AG09319 (cell line): ENCODE measurements at places on chromosomes 5 and 9.

GRCh38 chr5:144549580-144549979 lies 378.9 kb downstream of the KCTD16 start:
- DNase-seq = peak; percentile 57

- no peak for DNase-seq
These were observed 387.4 kb downstream of the ACTL7B start for GRCh38 chr9:108468364-108468763.

- no peak for DNase-seq
These were observed 5.8 kb downstream of the TMEM268 start for GRCh38 chr9:114616684-114617520.

GRCh38 chr5:171162165-171162564 lies 146.9 kb upstream of the TLX3 start:
- DNase-seq = no peak

GRCh38 chr5:148746826-148747535 lies 79.4 kb upstream of the ADRB2 start:
- DNase-seq = no peak

DNA sequence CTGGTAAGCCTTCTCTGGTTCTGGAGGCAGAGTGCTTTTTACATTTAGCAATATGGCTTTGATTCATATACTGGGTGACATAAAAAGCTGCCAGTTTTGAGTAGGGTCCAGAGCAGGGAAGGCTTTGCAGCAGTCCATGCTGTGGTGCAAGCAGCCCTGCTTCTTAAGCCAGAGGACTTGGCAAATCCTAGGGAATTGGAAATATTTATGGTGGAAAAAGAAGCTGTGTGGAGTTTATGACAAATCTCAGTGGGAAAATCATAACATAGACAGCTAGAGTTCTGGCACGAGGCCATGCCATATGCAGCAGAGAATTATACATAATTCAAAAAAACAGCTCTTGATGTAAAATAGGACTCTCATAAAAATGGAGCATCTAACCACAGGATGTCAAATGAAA lies 536.4 kb downstream of the RASEF start:
- no peak for DNase-seq

GRCh38 chr5:139575751-139576150 lies 14.6 kb downstream of the UBE2D2 start:
- no peak for DNase-seq

GRCh38 chr9:136082496-136083361 lies 12.4 kb downstream of the NACC2 start:
- DNase-seq = no peak

- DNase-seq = no peak
These were observed 64.6 kb downstream of the GADD45G start for GRCh38 chr9:89669361-89669842.

DNA sequence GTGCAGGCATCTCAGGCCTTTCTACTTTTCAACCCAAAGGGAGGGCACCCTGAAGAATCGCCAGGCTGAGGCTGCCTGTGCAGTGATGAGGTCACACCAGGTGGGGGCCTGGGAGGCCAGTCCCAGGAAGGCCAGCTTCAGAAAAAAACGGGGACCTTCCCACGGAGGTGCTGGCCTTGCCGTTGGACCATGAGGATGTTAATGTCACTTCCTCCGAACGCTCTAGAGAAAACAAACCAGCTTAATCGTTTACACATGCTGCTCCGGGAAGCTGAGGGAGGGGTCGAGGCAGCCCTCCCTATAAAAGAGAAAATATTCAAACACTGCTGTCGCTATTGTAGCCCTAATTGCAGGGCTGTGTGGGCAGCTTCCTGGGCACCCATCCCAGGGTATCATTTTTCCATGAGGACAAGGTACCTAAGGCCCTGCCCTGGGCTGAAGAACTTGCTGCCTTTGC lies 27.0 kb downstream of the PTGES start:
- peak; percentile 85 for DNase-seq

DNA sequence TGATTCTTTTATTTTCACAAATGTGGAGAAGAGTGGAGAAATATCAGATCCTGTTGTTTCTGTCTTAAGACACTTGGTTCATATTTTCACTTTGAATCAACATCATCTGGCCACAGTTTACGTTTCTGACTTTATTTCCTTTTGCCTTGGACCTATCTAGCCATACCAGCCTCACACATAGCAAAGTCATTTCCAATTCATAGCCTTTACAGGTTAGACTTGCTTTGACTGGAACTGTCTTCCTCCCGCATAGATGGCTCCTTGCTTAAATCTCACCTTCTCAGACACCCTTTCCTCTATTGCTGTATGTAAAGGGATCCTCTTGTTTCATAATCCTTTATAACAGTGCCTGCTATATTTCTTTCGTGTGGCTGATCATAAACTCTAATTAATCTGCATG lies 297.8 kb downstream of the SH3GL2 start:
- no peak for DNase-seq

- no peak for DNase-seq
These were observed 212.4 kb upstream of the C9orf72 start for GRCh38 chr9:27785714-27786100.

DNA sequence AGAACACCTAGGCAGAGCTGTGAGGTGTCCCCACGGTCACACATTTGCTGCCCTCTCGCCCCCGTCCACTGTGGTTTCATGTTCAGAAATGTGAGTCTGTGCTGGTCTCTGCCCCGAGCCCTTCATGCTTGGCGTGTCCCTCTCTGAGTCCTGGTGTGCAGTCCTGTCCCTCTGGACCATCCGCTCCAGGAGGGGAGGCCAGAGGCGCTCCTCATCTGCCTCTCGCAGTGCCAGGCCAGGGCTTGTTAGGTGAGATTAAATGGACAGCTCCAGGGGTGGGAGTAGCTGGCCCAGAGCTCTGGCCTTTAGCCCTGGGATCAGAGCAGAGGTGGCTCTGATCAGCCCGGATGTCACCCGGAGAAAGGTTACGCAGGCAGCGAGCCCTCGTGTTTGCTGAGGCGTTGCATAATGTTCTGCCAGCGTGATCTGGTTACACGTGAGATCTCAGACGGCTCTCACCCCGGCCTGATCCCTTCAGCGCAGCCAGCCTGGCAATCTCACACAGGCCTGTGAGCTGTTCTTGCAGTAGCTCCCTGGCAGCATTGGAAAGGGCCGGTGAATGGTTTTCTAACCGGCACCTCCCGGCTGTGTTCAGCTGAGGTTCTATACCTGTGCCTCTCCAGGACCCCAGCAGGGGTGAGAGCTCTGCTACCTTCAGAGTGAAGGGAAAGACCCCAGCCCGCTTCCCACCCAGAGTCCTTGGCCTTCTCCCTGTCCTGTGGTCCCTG lies 24.5 kb downstream of the PTGES2 start:
- no peak for DNase-seq
